ENCODE measurements at places on chromosomes 3 and 15.

DNA sequence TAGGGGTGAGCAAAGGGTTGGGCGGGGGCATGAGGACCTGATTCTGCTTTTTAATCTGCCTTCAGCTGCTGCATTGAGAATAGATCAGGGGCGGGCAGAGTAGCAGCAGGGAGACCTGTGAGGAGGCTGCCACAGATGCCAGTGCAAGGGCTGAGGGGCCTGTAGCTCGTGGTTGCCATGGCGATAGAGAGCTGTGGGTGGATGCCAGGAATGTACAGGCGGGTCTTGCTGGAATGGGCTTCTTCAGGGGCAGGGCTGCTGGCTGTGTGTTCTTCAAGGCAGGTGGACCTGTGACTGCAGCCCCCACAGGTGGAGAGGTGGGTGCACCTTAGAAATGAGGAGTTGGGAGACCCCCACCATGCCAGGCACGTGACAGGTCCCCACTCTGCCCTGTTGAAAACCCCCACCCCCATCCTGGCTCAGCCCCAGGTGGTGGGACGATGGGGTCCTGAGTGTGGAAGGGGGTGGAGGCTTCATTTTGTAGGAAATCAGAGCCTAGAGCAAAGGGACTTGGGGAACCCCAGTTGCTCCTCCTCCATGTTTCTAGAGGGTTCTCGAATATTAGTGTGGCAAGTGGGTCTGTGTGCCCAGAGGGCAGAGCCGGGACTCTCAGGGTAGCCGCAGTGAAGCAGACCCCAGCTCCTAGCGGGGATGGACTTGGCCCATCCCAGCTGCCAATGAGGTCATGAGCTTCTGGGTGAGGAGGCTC is 38.3 kb downstream of the SLC6A6 start:
- DNase-seq, result peak; percentile 7

DNA sequence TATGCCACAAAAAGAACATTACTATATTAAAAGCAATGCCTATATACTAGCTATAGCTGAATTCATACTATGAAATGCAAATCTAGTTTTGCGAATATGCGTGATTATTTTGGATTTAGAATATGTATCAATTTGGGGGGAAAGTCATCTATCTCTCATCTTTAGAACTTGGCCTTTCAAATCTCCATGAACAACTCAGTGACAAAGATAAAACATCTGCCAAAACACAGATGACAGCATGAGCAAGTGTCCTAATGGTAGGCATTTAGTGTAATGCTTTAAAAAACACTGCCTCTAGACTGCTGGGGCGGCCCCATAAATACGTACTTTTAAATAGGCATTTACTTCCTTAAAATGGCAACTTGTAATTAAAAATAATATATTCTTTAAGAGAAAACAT is 2.7 kb downstream of the CD47 start:
- DNase-seq, result no peak

DNA sequence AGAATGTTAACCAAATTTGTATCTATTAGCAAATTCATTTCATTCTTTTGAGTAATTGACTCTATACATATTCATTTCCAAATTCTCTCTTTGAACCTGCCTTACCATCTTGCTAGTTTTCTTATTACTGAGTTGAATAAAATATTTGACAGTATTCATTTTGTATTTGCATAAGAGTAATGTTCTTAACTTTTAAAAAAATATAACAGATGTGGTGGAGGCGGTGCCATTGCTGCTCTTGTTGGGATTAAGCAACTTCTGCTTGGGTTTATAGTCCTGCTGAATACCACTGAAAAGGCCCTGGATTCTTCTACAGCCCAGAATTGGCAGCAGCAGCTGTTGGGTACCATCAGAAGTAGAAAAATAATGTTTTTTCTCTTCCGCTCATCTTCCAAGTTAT is 148.9 kb upstream of the PEX5L start:
- no peak for DNase-seq

- DNase-seq, result no peak
Measured at GRCh38 chr15:42727750-42728381, 9.1 kb downstream of the CDAN1 start.

GRCh38 chr3:89635137-89635536 is 527.7 kb downstream of the EPHA3 start:
- DNase-seq, result no peak

- DNase-seq, result no peak
Measured at GRCh38 chr15:68951813-68952212, 21.5 kb downstream of the SPESP1 start.

GRCh38 chr3:45565342-45565741 is 29.2 kb upstream of the LIMD1 start:
- DNase-seq, result no peak

DNA sequence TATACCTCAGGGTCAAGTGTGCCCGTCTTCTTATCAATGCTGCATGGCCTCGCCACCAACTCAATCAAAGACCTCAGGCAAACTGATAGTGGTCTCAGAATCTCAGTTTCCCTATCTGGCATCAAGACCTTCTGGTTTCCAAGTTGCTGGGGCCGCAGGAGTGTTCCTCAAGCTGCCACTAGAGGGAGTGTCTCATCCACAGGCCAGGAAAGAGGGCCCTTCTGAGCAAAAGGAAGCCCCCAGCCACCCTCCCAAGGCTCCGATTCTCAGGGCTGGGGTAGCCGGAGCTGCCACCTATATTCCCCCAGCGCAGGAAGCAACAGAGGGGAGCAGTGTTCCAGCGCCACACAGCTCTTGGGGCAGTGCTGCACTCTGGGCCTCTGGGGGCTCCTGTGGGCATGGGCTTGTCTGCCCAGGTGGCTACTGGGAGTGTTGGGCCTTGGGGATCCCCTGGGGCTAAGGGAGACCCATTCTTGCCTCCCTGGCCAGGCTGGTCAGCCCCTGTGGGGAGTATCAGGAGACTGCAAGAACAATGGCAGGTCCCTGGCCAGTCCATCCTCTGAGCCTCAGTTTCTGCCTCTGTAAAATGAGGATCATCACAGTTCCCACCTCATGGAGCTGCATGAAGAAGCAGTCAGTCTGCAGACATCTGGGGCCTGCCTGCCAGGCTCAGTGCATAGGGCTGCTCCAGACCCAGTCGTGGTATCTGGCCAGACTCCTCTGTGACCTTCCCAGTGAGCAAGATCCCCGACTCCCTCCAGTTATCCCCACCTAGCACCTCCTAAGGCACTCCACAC is 23.4 kb upstream of the SEC13 start:
- peak; percentile 26 for DNase-seq

DNA sequence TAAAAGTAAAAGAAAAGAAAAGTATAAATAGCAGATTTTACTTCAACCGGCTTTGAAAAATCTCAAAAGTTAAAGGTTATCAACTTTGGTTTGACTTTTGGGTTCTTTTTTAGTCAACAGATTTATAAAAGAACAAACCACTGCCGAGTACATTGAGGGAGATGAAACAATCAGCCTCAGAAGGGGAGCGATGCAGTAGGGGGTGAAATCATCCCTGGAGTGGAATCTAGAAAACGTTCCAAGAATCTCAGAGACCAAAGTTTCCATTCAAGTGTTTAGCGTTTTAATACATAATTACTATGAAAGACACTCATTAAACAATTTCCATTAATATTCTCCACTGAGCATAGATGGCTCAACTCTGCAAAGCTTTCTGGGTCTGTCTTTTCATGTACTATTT is 745.5 kb downstream of the NR2F2 start:
- DNase-seq, result no peak

DNA sequence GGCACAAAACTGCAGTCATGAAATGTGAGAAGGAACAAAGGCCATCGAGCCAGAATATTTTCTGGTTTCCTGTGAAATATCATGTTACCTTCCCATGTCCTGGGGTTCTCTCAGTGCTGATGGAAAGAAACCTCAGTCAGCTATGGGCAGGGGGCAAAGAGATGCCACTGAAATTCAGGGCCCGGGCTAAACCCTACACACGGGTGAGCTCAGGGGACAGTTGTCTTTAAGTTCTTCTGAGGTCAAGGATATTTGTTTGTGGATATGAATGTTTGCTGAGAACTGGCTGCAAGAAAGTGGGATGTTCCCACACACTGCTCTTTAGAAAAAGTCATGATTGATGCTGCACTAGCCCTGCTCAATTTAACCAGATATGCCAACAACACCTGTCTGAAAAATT is 187.2 kb downstream of the MEX3B start:
- no peak for DNase-seq

- no peak for DNase-seq
Measured at GRCh38 chr3:127425505-127426443, 137.9 kb upstream of the PRR20G start.

DNA sequence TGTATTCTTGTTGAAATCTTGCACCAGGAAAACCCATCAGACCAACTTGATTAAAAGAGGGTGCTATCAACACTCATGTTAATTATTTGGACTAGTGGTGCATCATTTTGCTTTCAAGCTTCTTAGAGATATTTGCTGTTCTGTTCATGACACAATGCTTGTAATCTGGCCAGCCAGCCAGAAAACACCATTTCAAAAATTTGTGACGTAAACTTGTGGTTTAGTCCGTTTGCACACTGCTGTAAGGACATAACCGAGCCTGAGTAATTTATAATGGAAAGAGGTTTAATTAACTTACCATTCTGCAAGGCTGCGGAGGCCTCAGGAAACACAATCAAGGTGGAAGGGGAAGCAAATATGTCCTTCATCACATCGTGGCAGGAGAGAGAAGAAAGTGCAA is 374.3 kb upstream of the TGFBR2 start:
- DNase-seq, result no peak

- no peak for DNase-seq
Measured at GRCh38 chr3:120524171-120524923, 71.8 kb upstream of the NDUFB4 start.

GRCh38 chr15:56042498-56042897 is 49.1 kb upstream of the NEDD4 start:
- no peak for DNase-seq

DNA sequence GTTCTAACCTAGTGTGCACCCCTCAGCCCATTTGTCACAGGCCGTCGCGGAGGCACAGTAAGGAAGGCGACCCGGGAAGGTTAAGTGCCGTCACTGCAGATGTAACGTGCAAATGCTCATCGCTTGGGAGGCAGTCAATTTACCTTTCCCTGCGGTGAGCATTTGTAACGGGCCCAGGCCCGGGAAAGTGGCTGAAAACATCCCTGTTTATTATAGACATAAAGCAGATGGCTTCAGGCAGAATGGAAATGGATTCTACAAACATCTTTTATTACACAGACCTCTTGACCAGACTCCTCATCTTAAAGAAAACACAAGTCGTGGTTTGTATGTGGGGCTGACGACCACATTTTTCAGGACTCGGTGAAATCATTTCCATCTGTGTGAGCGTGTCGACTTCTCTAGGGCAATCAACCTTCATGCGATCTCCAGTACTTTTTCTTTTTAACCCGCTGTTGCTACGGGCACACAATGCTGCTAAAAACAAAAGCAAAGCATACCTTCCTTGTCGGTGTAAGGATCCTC is 43.6 kb downstream of the NMNAT3 start:
- no peak for DNase-seq

- DNase-seq, result peak; percentile 27
Measured at GRCh38 chr15:39171944-39172368, 408.9 kb upstream of the THBS1 start.

DNA sequence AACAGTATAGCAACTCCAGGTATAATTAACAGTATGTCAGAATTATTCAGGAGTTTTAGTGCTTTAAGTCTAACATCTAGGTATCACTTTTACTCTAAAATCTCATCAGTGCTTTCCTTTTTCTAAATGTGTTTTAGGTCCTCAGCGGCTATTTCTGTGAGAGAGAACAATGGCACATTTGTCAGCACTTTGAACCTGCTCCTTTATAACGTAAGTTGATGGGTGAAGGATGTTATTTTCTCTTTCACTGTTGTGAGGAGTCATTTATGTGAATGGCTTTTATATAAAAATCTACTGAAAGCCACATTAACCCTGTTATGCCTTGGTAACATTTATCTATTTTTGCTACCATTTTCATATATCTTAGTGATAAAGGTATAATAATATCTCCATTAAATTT is 22.8 kb downstream of the ZPLD1 start:
- DNase-seq, result no peak

- DNase-seq, result no peak
Measured at GRCh38 chr3:114745322-114746240, 401.5 kb downstream of the ZBTB20 start.

DNA sequence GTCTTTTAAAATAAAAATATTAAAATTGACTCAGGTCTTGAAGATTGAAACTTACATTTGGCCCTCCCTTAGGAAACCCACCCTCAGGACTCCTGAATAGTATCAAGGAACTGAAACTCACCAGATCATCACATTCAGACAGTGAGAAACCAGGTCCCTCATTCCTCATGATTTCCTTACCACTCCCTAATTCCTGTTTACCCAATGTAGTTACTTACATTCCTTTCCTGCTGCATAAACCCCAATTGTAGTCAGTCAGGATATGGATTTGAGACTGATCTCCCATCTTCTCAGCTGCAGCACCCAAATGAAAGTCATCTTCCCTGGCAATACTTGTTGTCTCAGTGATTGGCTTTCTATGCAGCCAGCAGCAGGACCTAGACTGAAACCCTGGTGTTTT is 8.6 kb downstream of the ATP13A4 start:
- no peak for DNase-seq

DNA sequence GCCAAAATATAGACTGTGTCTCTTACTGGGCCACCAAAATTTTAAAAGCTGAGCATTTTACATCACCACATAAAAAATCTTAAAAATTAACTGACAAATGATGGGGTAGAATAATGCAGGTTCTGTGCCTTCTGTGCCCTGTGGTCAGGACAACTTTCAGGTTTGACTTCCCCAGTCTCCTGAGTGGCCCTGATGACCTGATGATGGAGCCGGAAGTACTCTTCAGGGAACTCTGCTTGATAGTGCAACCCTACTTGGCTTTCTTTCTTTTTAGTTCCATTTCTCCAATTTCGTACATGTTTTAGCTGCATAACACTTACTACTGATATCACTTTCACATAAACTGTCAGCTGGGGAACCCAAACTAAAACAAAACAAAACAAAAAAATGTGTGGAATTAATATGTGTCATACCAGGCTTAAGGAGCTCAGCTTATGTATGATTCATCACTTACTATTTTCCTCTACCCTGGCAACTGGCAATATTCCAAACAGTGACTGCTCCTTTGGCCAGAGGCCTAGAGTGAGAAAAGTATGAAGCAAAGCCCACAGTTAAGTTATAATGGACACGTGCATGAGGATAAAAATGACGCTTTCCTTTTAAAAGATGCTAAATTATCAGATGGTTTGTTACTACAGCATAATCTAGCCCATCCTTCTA is 194.3 kb downstream of the BCHE start:
- DNase-seq, result peak; percentile 45

DNA sequence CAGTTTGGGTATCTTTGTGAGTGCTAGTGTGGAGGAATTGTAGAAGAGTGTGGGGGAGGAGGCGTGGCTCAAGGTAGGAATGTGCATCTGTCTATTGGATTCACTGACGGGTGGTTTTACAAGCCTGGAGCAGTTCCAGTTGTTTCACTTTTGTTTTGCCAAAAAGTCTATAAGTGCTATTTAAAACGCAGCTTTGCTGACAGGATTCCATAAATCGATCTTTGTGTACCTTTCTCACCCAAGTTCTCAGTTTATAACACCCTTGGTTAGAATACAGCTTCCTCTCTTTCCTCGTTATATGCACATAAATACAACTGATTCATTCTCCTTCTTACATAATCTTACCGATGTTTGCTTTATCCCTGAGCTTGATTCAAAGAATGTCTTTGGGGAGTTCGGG is 123.2 kb upstream of the UBE2E2 start:
- no peak for DNase-seq

Measured in NCI-H1436 (cell line).